Stimulated activated CD4-positive, alpha-beta T cell treated with anti-CD3 and anti-CD28 coated beads, TNF-alpha, amount 100 ng/mL, for 24 hours (primary cell): ENCODE measurements at places on chromosomes 3 and 15.

- no peak for DNase-seq
Measured at GRCh38 chr15:52150871-52151270, 38.3 kb upstream of the BCL2L10 start.

DNA sequence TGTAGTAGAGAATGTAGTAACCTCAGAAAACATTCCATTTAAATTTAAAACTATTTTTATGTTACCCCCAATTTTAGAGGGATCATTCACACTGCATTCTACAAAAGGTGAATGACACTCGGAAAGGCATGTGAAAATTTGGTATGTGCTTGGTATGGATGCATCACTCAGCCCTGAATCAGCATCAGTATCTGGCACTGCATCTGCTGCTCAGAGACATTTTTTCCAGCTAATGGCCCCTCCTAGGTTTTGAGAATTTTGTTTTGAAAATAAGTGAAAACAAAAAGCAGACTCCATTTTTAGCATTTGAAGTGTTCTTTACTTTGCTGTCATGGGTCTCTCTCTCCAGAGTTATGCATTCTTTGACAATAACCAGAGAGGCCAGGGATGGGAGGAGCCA is 15.6 kb upstream of the WWTR1 start:
- DNase-seq: no peak

GRCh38 chr3:99875929-99876841 is 58.5 kb downstream of the CMSS1 start:
- peak; percentile 58 for DNase-seq

- no peak for DNase-seq
Measured at GRCh38 chr15:74468341-74469032, 7.5 kb upstream of the UBL7 start.

GRCh38 chr3:38114875-38115644 is 21.9 kb downstream of the ACAA1 start:
- no peak for DNase-seq

GRCh38 chr3:185152410-185153170 is at the start of gene C3orf70:
TSS of gene C3orf70 (minus strand) at chr3:185153060. CDS start at chr3:185152823, 237 bp downstream.
- DNase-seq: no peak

- no peak for DNase-seq
Measured at GRCh38 chr3:156187146-156187769, 66.9 kb downstream of the KCNAB1 start.

- DNase-seq: no peak
Measured at GRCh38 chr3:176431038-176431418, 766.3 kb downstream of the TBL1XR1 start.

- no peak for DNase-seq
Measured at GRCh38 chr3:31412832-31413231, 119.9 kb upstream of the STT3B start.

DNA sequence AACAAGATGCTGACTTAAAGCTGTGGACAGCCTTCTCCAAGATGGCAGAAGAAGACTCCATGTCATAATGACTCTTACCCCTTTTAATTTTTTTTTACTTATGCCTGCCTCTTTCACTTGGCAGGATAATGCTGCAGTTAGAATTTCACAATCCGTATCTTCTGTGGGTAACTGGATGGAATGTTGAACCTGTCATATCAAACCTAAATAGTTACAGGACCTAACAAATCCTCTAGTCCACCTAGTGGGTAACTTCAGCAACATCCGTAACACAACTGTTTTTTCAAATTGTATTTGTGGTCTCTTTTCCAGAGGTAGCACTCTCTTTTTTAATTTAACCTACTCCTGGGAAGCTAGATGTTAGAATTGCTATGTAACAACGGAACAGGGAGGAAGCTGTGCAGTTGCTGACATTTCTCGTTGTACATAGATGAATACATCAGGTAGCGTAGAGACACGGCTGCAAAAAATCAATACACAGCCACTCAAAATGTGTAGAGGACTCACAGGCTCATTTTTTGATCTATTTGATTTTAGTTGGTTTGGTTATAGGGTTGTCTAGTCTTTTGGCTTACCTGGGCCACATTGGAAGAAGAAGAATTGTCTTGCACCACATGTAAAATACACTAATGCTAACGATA is 43.9 kb upstream of the TRPM1 start:
- no peak for DNase-seq

GRCh38 chr3:14837186-14837877 is 18.6 kb downstream of the FGD5 start:
- no peak for DNase-seq

DNA sequence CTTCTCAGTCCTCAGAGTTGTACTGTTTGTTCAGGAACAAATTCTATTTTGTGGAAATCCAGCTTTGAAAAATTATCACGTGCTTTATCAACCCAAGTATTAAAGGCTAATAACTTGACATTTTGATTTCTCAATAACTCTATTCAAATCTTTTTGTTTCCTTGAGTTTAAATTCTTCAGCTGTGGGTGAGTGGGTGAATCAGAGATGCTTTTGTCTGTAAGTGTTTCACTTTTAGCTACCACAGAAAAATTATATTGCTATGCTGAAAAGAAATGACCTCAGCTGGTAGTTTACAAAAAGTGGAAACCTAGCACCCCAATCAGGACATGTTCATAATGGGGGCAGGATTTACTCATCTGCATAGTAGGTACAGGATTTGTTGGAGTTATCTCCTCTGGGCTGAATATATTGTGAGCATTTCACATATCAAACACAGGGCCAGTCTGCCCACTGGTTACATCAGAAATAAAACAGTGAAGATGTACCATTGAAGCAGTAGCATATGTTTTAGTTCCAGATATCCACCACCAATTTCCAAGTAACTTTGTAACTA is 30.5 kb downstream of the MINDY4B start:
- no peak for DNase-seq

GRCh38 chr3:144502402-144502801 is 530.8 kb downstream of the DIPK2A start:
- no peak for DNase-seq

DNA sequence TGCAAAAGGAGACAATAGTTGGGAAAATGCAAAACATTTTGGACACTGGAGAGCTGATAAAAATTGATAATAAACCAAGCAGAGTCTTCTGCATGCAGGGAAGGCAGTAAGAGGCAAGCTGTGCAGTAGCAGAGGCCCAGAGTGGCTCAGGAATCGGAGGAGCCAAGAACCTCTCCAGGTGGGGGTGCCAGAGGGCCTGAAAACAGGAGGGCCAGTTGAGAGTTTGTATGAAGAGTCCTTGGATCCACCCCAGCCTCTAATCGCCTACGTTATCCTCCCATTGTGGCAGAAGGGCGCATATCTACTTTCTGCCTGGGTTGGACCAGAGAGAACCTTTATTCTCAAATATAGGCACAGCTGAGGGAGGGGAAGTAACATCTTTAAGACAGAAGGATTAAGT is 48.9 kb upstream of the RBP1 start:
- no peak for DNase-seq

- DNase-seq: no peak
Measured at GRCh38 chr15:38531509-38531908, 33.1 kb downstream of the RASGRP1 start.

DNA sequence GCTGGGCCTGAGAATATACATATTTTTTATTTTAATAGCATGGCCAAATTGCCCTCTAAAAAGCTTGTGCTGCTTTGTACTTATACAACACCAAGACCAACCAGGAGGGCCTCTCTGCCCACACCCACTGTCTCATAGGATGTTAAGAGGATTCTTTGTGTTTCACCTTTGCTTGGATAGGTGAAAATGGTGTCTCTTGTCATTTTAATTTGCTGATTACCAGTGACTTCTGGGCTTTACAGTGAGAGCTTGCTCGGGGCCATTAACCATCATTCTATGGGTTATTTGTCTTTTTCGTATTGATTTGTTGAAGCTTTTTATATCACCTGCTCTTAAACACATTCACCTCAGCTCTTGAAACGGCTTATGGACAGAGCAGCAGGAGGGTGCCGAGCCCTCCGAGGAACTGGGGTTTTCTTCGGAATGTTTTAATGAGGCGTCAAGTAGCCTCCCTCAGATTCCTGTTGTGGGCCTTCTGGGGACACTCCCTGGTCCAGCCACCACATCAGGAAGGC is 10.5 kb downstream of the PTH1R start:
- no peak for DNase-seq

DNA sequence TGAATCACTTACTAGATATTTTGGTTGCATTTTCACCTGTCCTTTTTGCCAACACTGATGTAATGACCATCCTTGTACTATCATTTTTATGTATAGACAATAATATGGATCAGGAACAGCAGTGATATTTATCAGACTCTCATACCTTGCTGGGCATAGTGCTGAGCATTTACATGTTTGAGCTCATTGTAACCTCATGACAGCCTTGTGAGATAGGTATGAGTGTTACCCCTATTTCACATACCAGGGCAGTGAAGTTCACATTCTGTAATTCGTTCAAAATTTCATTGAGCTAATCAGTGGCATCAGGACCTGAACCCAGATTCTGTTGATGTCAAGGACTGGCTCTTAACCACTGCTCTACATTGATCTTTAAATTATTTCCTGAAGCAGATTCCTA is 221.5 kb upstream of the TBL1XR1 start:
- DNase-seq: no peak

DNA sequence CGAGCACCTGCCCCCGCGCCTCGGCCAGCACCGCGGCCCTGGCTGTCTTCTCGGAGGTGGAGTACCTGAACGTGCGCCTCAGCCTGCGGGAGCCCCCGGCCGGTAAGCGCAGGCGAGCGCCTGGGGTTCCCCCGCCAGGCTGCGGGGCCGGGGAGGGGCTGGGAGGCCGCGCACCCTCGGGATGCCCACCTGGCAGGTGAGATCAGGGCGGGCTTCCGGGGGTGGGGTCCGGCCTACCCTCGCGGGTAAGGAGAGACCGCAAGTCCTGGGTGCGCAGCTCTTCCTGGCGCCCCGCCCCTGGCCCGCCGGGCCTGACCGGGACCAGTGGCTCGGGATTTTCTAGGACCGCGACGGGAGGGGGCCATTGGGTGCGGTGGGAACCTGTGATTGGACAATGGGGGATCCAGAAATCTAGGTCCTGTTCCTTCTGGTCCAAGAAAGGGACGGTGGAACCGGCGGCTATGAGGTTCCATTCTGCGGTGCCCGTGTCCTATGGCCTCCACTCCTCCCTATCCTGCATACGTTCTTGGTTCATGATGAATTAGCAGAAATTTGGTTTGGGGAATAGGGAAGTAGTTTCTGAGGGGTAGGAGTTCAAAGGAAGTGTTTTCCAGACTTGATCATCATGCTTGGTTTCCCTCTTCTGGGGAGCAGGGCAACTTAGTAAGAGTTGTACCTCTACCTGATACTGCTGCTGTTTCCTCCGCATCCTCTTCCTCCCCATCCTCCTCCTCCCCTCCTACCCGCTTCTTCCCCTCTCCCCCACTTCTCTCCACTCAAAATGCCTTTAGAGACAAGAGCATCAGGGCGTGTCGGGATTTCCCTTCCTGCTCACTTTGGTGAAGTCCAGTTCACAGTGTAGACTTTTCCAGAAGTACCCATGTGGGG is 808 bp downstream of the ARRDC4 start:
- DNase-seq: peak; percentile 1

GRCh38 chr3:186180151-186180550 is 71.3 kb upstream of the ETV5 start:
- no peak for DNase-seq

- DNase-seq: no peak
Measured at GRCh38 chr3:67654844-67655177, 399 bp upstream of the SUCLG2 start.

- DNase-seq: no peak
Measured at GRCh38 chr15:99105514-99106341, 848 bp downstream of the SYNM start.

GRCh38 chr3:14548321-14548729 is 8.2 kb upstream of the GRIP2 start:
- peak; percentile 38 for DNase-seq

- no peak for DNase-seq
Measured at GRCh38 chr3:82390868-82391267, 629.4 kb upstream of the GBE1 start.
